ENCODE measurements at places on chromosomes 16 and 17.
A peak's percentile ranks its signal among the peaks of the same experiment; 100 is the strongest.

GRCh38 chr17:13557077-13557476 lies 44.7 kb downstream of the HS3ST3A1 start:
- DNase-seq: no peak

- DNase-seq: no peak
These were observed 130.6 kb upstream of the TOX3 start for GRCh38 chr16:52677501-52677900.

- DNase-seq: no peak
These were observed 49.9 kb downstream of the SCPEP1 start for GRCh38 chr17:57027852-57028251.

- no peak for DNase-seq
These were observed 113.6 kb downstream of the SNX29 start for GRCh38 chr16:12090151-12090530.

DNA sequence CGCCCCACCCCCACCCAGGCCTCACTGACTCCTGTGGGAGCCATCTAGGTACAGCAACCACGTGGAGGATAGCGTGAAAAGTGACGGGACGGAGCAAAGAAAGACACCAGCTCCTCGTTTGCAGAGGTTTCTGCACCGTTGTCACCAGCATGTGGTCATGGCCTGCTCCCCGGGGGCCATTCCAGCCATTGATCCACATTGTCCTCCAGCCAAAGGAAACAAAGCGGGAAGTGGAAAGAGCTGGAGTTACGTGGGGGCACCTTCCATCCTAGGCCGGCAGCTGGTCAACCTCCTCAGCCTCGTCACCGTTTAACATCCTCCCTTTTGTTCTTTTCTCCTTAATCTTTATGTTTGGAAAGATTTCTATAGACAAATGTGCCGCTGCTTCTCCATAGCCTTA lies 153.7 kb downstream of the RPTOR start:
- DNase-seq: no peak

- no peak for DNase-seq
These were observed 49.7 kb upstream of the ANKFY1 start for GRCh38 chr17:4313221-4314114.

DNA sequence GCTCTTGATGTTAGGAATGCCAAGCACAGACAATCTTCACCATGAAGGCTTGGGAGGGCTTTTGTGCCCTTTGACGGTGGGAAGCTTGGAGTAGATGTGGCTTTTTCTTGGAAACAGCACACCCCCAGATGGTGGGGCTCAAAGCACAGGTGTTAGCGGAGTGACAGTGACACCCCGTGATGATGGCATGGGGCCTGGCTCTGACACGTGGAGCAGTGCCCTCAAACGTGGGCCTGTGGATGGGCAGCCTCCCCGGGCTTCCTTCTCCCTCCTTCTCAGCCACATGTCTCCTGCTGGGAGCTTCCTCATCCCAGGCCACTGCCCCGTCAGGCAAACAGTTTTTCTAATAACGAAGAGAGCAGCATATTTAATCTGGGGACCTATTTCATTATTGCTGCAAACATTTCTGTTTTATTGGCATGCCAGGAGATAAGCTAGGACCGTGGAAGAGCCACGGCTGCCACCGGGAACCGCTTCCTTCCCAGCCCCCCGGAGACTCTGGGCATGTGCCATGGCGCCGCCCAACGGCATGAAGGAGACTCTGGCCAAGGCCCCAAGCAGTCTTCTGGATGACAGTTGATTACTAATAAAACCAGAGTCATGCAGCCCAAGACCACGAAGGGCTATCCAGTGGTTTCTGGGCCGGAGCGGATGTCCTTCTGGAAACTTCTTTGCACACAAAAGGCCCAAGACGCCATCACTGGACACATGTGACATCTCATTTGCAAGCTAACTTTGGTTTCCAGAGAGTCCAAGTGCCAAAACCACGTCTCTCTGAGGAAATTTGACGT lies 280.3 kb upstream of the FOXF1 start:
- DNase-seq: no peak

DNA sequence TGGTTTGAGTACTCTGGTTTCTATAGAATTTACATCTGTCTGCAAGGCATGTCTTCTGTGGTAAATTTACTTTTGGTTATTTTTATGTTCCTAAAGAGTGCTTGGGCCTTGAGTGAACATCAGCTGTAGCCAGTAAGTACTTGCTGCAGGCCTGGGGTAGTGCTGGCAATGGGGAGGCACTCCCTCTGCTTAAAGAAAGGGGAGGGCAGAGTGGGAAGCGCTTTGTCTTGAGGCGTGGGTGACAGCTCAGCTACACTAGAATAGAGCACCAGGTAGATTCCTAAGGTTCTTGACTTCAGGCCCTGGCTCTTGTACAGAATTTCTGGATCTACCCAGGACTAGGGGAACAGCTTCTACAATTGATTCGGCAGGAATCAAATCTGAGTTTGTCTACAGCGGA lies 50.6 kb downstream of the MPHOSPH6 start:
- DNase-seq: no peak

DNA sequence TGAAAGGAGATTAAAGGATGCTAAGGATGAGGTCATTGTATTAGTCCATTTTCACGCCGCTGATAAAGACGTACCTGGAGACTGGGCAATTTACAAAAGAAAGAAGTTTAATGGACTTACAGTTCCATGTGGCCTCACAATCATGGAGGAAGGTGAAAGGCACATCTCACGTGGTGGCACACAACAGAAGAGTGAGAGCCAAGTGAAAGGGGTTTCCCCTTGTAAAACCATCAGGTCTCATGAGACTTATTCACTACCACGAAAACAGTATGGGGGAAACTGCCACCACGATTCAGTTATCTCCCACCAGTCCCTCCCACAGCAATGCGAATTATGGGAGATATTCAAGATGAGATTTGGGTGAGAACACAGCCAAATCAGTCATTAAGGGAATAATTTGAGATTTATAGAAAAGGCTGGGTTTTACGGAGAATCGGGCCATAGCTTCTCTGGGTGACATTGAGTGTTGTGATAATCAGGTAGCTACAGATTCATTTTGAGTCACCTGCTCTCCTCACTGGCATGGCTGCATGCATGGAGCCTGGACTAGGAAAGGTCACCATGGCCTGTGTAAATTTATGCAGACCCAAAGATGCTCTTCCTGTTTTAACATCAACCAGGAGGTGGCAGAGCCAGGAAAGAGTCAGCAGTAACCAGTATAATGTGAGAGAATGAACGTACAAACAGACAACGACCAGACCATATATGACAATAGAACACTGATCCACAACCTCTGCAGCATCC lies 40.5 kb upstream of the DYNLRB2 start:
- no peak for DNase-seq

- DNase-seq: no peak
These were observed 4.0 kb downstream of the WNT3 start for GRCh38 chr17:46814446-46814845.

GRCh38 chr17:30808785-30809286 lies 15.7 kb downstream of the CRLF3 start:
- peak; percentile 81 for DNase-seq

- no peak for DNase-seq
These were observed 4.2 kb downstream of the ZNF843 start for GRCh38 chr16:31438414-31438813.

GRCh38 chr17:78777881-78778280 lies 4.2 kb downstream of the CYTH1 start:
- peak; percentile 74 for DNase-seq

DNA sequence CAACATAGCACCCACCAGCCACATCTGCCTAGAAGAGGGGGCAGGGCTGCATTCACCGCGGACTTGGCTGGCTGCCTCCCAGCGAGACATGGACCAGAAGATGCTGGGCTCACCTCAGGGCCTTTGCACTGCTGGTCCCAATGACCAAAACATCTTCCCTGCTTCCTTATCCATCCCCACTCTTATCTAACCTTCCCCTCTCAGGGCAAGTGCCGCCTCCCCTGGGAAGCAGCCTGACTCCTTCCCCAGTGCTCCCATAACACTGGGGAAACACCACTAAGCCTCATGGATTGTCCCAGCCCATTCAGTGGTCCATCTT lies 5.7 kb downstream of the TMC6 start:
- no peak for DNase-seq

DNA sequence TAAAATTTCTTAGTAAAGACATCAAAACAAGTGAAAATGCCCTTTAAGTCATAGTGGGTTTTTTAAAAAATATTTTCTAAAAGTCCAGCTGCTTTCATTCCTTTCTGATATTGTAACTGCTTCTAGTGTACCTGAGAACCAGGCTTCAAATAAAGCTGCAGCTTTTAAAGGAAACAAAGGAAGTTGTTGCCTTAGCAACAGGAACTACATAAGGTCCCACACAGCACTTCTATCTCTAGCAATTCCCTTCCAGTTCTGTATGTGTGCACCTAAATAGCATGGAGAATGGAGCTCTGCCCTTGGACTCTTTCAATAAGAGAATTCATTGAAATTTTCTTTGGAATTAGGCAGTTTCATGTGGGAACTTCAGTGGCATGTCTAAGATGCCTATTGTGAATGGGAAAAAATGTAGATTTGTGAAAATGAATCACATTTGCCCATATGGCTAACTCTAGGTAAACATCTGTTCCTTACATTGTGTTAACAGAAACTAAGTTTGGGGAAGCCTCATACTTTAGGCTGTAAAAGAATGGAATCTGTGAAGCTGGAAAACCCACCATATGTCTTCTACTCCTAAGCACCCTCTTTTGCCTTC lies 206.4 kb downstream of the KIF2B start:
- DNase-seq: no peak

DNA sequence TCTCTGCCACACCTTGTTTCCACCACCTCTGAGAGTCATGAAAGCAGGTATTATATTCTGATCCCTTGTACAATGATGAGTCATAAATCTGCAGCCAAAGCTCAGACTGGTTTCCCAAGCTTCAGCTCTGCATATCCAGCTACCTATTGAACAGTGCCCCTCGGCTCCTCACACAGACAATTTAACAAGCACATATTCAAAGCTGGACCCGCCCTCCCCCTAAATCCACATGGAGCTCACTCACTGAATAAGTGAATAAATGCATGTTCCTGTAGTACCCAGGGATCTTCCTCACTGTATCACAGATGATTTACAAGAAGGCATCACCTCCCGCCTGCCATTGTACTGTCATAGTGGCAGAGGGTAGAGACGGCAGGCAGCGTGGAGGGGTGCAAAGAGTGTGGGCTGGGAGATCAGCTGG lies 516.4 kb downstream of the GRIN2A start:
- no peak for DNase-seq

- DNase-seq: peak; percentile 70
These were observed 127.7 kb downstream of the XYLT1 start for GRCh38 chr16:17343028-17343427.

All from CD4-positive, alpha-beta T cell treated with Interleukin-4 for 1 hour (primary cell).